ENCODE measurements at places on chromosomes 16 and 17. TPM values are rescaled to one million over a fixed set of nuclear protein-coding genes. Genes with fewer than 3 reads are reported as not detected.

Gene RMI2
- total RNA-seq: 65.9 TPM

Gene KCNJ2
- total RNA-seq: not detected

Gene GP2
- total RNA-seq: not detected

Gene TTYH2
- 12.8 TPM for total RNA-seq

Gene PYY
- not detected for total RNA-seq

Gene NOD2
- 10.7 TPM for total RNA-seq

Gene TMEM238L
- not detected for total RNA-seq

DNA sequence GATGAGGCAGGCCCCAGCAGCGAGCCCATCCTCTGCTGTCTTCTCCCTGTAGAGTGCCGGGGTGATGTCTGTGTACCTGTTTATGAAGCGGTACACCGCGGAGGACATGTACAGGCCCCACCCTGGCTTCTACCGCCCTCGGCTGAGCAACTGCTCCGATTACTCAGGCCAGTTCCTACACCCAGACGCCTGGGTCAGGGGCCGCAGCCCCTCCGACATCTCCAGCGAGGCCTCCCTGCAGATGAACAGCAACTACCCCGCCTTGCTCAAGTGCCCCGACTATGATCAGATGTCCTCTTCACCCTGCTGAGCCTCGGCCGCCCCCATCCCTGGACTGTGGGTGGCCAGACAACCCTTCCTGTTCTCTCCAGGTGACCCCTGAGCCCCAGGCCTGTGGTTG, 50.0 kb downstream of the CACNG5 start:
- DNase-seq: no peak

GRCh38 chr16:5005916-5006315, 27.8 kb downstream of the NAGPA start:
- no peak for DNase-seq

- DNase-seq: peak; percentile 70
Measured at GRCh38 chr16:2686912-2687507, 4.7 kb downstream of the KCTD5 start.

DNA sequence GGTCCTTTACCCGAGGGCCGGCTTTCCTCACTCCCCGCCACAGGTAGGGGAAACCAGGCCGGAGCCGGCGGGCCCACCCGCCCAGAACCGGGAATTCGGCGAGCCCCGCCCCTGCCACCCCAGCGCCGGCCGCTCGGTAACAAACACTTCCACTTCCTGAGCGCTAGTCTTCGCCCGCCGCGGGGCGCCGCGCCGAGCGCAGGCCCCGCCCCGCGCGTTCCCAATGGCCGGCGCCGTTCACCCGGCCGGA, 224 bp upstream of the NHERF1 start:
- DNase-seq: no peak

GRCh38 chr17:44787271-44787940, 28.6 kb downstream of the ADAM11 start:
- no peak for DNase-seq

DNA sequence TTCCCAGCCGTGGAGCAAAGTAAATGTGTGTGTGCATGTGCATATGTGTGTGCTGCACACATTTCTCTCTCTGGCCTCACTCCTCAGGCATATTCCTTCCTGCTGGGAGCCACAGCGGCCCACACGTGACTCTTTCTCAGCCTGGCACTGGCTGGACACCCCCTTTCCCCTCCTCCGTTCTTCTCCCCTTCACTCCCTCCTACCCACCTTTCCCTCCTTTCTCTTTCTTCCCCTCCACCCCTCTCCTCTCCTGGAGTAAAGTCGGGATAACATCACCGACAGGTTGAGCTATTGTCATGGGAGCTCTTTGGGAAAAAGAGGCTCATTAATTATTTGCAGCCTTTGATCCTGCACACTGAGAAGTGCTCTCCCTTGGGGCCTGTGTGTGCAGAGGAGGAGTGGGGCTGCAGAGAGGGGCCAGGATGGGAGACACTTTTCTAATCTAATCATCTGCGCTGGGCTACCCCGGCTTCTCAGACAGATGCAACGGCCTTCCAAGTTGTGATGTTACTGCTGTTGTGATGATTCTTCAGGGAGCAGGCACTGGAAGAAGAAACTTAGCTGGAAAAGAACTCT, 126.3 kb upstream of the HSBP1 start:
- no peak for DNase-seq

DNA sequence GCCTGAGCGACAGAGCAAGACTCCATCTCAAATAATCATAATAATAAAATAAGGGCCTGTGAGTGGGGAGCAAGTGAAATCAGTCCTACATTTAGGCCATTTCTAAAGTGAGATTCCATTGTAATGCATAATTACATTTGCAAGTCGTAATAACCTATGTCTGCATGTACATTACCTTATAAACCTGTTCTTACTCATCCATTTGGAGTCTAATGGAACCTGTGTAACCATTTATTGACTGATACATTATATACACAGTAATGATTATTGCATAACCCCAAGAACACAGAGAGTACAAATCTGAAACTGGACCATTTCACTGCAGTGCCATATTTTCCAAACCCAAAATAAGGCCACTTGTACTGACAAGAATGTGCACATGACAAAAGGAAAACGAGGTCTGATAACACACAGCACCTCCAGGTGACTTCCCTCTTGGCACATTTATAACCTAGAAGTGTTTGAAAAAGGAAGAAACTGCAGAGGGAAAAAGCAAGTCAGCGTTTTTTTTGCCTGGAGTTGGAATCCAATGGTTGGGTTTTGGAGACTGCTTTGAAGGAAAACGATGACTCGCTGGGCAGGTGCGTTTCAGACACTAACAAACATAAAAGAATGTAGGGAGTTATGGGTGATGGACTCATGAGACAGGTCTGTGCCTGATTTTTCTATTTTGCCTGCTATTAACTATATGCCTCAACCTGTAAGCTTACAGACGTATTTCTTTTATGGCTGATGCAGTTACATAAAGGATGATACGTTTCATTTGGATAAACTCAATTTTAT, 63.6 kb upstream of the KIFC3 start:
- DNase-seq: no peak

GRCh38 chr16:85650844-85651628, 37.7 kb downstream of the GINS2 start:
- no peak for DNase-seq

DNA sequence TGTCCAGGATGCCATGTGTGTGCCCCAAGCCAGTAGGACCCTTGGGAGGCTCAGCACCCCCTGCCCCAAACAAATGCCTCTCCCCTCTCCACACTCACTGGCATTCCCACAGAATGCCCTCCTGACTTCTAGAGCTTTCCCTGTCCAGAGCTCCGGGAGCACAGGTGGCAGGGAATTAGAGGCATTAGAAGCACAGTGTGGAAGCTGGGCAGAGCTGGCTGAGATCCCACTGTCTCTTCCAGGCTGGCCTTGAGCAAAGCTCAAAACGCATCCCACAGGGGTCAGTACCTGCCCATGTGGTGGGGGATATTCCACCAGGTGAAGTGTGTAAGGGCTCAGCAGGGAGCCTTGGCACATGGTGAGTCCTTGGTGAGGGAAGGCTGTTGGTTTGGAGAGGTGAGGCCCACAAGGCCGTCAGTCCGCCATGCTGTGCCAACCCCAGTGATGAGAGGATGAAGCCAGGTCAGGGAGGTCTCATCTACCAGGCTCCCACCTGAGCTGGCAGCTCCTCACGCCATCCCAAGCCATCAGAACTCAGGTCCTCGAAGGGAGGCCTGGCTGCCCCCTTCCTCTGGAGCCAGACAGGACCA, 18.1 kb downstream of the ENDOV start:
- no peak for DNase-seq

- DNase-seq: no peak
Measured at GRCh38 chr17:74882517-74883240, 9.9 kb upstream of the FDXR start.

DNA sequence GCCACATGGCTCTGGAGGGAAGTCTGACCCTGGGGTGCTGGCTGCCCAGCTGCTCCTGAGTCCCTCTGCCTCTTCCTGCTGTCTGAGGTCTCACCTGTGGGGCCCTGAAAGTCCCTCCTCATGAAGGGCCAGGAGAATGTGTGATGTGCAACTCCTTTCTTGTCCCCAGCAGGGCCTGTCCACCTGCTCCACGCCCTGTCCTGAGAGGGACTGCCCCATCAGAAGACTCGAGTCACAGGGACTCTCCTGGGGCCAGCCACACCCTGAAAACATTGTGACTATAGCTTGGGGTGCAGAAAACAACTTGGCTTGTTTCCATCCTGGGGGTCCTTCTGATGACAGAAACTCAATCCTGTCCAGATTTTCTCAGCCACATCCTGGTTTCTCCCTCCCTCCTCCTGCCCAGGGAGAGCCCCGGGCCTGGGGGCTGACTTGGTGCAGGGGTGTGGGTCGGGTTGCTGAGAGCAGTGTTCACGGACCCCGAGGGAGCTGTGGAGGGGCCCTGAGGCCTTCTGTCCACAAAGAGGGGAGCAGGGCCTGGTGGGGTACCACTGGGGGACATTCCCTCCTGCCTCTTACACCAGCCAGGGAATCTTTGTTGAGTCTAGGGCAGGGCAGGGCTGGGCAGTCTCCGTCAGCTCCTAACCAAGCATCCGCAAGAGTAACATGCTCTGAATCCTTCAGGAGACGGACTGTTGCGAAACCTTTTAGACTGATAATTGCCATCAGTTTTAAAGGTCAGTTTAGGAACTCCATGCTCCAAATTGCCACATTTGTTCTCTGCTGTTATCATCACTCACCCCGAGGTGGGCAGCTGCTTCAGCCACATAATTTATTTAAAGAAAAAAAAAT, 45.9 kb downstream of the NT5M start:
- no peak for DNase-seq

GRCh38 chr16:84672276-84673202, 24.2 kb downstream of the KLHL36 start:
- DNase-seq: peak; percentile 86

- DNase-seq: no peak
Measured at GRCh38 chr17:76538941-76539570, 788 bp upstream of the PRCD start.

DNA sequence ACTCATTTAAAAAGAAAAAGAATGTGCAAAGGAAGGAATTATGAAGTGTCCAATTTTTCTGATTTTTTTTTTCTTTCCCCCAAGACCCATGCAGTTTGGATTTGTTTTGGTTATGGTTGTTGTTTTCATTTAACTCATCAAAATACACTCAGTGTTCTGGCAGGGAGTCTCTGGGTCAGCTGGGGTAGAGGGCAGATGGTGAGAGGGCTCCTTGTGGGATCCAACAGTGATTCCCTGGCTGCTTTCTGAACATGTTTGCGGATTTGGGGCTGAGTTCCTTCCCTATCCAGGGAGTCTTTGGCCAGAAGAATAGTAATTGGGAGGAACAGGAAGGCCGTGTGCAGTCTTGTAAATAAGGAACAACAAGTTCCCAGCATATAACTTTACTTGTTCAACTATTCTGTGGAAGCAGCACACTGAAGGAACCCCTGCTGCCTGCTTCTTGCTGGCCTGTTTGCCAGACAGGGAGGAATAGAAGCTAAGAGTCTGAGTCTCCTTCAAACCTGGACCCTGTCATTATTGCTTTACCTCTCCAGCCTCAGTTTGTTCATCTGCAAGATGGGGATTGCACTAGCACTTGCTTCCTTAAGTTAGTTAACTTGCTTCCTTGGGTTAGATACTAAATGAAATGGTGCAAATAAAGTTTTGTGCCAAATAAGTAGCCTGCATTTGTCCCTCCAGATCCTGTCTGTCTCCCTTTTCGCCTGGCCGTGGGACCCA, 32.1 kb downstream of the C17orf67 start:
- DNase-seq: no peak

- no peak for DNase-seq
Measured at GRCh38 chr17:39213852-39214251, 11.9 kb downstream of the STAC2 start.

DNA sequence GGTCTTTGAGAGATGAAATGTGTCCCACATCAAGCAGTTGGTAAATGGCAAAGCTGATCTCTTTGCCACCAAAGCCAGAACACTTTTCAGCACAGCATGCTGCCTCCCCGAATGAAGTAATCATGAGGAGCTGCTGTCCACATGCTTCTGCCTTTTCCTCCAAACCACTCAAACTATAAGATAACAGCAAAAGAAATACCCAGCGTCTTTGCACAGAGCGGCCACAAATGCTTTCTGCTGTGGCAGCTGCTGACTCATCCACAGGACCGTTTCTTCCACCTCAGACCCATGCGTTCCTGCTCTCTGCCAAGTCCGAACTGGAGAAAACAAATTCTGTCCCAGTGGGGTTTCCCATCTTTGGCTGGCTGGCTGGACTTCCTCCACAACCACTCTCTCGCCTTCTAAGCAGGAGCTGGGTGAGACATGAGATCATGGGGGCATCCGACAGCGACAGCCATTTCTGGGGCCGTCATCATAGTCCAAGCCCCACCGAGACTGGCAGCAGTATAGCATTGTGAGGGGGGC, 27.1 kb downstream of the TBC1D3B start:
- no peak for DNase-seq

- no peak for DNase-seq
Measured at GRCh38 chr17:27888067-27888466, 5.1 kb downstream of the LYRM9 start.

DNA sequence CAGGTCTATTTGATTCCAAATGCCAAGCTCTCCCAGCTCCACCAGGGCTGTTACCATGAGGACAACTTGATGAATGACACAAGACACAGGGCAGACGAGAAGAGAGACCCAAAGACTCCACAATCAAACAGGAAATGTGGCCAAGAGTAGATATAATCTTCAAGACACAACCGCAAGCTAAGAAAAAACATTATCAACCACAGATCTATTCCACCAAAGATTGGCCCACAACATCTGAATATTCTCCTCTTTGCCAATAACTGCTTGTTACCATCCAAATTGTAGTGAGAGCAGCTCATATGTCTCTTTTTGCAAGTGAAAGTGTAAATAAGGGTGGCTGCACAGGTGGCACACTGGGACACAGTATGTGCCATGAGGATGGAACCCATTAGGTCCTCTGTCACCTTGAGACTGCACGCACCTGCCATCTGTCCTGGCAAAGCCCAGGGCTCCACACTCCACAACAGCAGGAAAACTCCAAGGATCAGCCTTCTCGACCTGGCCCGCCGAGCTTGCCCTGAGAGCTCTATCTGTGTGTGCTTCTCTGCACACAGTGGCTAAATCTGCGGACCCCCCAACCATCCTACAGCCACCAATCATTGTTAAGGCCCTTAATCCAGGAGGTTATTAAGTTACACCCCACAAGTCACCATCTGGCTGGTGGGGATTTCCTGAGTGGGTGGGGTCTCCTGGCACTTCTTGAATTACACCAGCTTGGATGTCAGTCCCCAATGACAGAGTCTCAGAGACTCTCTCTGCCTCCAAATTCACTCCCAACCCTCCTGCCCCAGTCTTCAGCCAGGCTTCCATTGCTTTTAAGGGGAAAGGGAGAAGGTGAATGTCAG, 50.5 kb downstream of the DYNLRB2 start:
- peak; percentile 73 for DNase-seq

DNA sequence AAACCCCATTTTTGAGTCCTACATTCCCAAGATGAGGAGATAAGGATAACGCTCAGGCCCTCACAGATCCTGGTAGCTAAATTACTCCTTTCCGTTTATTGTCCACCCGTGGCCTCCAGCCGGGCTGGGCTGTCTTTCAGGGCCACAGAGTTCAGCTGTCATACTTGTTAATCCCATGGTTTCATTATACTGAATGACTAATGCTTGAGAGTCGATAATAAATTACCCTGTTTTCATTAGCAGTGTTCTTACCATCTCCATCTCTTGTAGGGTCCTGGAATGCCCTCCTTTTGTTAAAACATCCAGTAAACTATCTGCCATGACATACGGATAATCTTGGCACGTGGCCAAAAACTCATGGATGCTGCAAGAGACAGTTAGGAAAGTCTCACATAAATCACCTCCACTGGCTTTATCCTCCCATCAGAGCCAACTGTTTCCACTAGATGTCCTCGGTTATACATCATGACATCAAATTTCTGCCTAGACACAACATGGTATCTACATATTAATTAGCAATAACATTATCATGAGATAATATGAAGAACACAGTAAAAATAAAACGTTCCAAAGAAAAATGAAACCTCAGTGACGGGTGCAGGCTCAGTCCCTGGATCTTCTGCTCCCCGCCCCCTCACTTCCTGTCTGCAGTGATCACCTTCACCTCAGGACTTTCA, 45.3 kb downstream of the BRD7 start:
- DNase-seq: no peak

All from activated CD8-positive, alpha-beta memory T cell treated with anti-CD3 and anti-CD28 coated beads, Interleukin-2, amount 10 ng/mL, durations not matched to agents 7 days and 5 days (primary cell).